ENCODE measurements at places on chromosomes 1 and 21. TPM values are rescaled to one million over a fixed set of nuclear protein-coding genes. Genes with fewer than 3 reads are reported as not detected.
A peak's percentile ranks its signal among the peaks of the same experiment; 100 is the strongest.

GRCh38 chr1:42970143-42970542 is 11.5 kb upstream of the SLC2A1 start:
- DNase-seq: no peak

DNA sequence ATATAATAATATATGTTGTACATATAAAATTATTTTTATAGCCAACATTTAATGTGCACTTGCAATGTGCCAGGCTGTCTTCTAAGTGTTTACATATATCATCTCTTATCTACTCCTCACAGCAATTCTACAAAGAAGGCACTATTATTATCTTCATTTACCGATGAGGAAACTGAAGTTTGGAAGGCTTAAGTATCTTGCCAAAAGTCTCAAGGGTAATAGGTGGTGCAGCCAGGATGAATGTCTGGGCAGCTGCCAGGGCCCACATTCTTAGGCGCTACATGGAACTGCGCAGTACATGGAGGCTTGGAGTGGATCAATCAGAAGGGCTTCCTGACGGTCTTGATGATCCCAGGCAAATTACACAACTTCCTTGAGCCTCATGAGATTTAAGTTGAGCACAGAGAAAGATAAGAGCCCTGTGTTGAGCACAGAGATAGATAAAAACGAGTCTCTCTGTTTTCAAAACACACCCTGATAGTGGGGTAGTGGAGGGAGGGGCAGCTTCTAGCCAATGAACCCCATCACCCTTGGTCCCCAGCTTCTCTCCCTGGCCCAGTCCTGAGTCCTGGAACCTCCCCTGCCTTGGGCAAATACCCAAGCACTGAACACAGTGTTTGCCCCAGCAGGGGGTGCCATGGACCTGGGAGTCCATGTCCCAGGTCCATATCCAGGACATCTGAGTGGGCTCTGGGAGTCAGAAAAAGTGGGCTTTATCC is 9.2 kb downstream of the POU3F1 start:
- DNase-seq: no peak

GRCh38 chr21:37620401-37620800 is 253.8 kb downstream of the DYRK1A start:
- DNase-seq: no peak

GRCh38 chr1:150808121-150808520 is at the start of gene CTSK:
Gene CTSK (minus strand): TSS chr1:150808260. CDS start chr1:150806805, 1,455 bp downstream.
- DNase-seq: no peak

BTBD19 gene
- not detected for total RNA-seq

- no peak for DNase-seq
Observed at GRCh38 chr1:183137782-183138181, 48.3 kb upstream of the LAMC2 start.

- DNase-seq: no peak
Observed at GRCh38 chr1:54337928-54338327, 68.3 kb downstream of the SSBP3 start.

- DNase-seq: no peak
Observed at GRCh38 chr1:34369701-34370455, 193.2 kb downstream of the C1orf94 start.

DNA sequence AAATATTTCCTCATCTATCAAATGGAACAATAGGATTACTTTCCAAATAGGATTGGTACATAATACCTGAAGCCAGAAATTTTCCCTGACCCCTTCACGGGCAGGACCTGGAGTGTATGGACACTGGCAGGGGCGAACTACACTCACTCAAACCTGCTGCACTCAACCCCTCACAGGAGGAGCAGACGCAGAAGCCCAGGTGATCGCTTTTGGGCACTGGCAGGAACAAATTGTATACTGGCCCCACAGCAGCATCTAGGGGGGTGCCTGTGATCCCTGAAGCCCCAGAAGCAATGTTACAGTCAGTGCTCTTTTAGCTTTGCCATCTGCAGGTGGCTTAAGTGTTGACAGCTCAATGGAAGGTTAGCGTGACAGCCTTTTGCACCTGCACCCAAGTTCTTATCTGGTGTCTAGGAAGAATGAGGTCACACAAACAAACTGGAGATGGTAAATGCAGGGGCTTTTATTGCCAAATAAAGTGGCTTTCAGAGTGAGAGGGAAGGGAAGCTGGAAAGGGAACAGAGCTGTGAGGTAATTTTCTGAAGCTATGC is 199.2 kb upstream of the NEGR1 start:
- DNase-seq: no peak

PLA2G2D gene
- not detected for total RNA-seq

- DNase-seq: no peak
Observed at GRCh38 chr1:72662918-72663317, 380.6 kb upstream of the NEGR1 start.

GRCh38 chr1:153534226-153534924 is 1.4 kb downstream of the S100A6 start:
- DNase-seq: peak; percentile 38

SYDE2 gene
- total RNA-seq: 5.6 TPM

- no peak for DNase-seq
Observed at GRCh38 chr1:183884526-183884925, 79.6 kb downstream of the RGL1 start.

GRCh38 chr1:44076066-44076465 is 42.6 kb upstream of the KLF17 start:
- DNase-seq: no peak

BGLAP gene
- total RNA-seq: not detected

GNG4 gene
- total RNA-seq: not detected

GRCh38 chr1:111747282-111747734 is 8.1 kb upstream of the INKA2 start:
- DNase-seq: peak; percentile 69

SPRR4 gene
- total RNA-seq: not detected

- DNase-seq: no peak
Observed at GRCh38 chr1:229148041-229148671, 122.8 kb upstream of the RAB4A start.

DNA sequence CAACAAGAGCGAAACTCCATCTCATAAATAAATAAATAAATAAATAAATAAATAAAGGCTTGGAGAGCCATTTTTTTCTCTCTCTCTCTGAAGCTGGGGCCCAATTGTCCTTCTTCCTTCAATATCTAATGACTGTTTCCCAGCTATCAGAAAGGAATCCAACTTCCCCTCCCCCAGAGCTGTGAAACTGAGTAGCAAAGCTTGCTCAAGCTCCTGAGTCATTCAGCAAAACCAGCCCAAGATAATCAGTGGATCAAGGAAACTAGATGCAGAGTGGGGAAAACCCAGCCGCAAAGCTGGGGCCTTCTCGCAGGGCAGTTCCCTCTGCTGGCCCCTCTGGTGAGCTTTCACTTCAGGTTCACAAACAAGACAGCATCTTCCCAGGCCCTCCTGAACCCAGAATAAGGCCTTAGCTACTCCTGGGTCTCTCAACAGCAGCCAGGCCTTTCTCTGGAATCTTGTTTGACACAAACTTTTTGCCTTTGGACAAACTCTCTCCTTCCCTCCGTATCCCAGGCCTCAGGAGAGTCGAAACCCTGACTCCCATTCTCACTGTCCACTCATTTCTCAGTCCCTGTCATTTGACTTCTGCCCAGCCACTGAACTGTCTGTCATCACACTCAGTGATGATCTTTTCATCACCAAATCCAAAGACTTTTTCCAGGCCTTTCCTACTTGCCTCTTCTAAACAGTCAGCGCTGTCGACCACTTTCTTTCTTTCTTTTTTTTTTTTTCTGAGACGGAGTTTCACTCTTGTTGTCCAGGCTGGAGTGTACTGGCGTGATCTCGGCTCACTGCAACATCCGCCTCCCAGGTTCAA is 18.0 kb upstream of the PTP4A2 start:
- DNase-seq: peak; percentile 91

GRCh38 chr1:197024460-197024859 is 42.6 kb downstream of the F13B start:
- no peak for DNase-seq

SLC1A7 gene
- total RNA-seq: 1.1 TPM

Data from gastrocnemius medialis (tissue), 4 donors.